ENCODE measurements at places on chromosomes 6 and 20.

GRCh38 chr6:36219081-36219480 is 22.5 kb downstream of the BRPF3 start:
- no peak for DNase-seq

DNA sequence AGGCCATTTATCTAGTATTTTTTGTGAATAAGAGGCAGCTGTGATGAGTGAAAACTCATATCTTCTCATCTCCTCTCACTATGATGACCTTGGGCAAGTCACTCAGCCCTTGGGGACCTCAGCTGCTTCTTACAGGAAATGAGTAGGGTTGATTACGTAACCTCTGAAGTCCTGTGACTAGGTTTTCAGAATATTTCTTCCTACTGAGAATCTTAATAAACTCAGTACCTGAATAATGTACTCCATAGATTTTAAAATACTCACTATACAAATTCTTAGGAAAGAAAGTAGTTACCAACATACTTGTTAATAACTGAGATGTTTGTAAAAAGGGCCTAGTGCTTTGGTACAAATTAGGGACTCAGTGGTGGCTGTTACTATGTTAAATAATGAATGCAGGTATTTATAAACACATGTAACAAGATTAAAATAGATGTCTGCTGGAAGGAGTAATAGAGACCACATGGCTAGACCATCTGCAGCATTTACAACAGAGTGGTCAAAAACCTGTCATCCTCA is 60.9 kb downstream of the RPRD1B start:
- DNase-seq, result peak; percentile 43

DNA sequence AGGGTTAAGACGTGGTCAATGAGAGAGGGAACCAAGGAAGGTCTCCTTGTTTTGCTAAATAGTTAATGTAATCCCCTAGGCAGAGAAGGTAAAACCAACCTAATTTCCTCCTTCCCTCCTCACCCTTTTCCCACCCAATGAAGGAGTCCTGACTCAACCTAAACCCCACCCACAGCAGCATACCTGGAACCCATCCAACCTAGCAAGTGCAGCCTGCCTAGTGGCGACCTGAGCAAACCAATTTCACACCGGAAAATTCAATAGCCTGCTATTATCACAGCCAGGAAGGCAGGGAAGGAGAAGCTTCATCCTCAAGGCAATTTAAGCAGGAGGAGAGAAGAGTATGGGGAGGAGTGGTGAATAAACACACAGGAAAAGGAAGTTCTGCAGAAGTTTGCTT is 46.9 kb downstream of the OSTM1 start:
- DNase-seq, result no peak

DNA sequence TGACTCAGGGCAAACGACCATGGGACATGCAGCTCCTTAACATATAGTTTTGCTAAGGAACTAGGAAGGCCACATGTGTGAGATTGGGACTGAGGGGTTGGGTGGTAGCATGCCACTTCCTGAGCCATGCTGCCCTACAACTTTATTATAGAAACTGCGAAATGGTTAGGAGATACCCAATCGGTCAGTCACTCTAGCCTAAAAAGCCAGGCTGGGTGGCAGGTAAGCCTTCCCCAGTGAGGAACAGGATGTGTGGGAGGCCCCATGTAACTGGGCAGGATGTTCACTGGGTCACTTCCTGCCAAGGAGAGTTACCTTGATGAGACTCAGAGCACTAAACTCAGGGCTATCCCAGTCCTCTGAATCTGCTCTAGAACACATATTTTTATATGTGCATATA is 123.5 kb downstream of the MAP3K7 start:
- DNase-seq, result peak; percentile 73

- DNase-seq, result no peak
Measured at GRCh38 chr6:106637717-106638341, 8.5 kb downstream of the QRSL1 start.

GRCh38 chr20:53550280-53551187 is 43.1 kb downstream of the ZNF217 start:
- no peak for DNase-seq

DNA sequence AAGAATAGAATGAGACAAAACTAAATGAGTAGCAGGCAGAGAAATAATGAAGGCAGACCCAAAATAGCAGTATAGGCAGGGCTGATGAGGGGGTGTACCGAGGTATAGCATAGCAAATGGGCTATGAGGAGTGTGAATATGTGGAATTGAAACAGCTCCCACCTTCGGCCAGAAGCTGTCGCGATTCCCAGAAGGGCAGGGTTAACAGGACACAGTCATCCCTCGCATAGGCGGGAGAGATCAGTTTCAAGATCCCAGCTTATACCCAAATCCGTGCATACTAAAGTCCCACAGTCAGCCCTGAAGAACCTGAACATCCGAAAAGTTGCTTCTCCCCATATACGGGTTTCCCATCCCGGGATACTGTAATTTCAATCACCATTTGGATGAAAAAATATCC is 82.7 kb downstream of the PTPRK start:
- DNase-seq, result no peak

- DNase-seq, result no peak
Measured at GRCh38 chr6:167849846-167850459, 23.2 kb downstream of the AFDN start.

- no peak for DNase-seq
Measured at GRCh38 chr20:16607364-16608276, 34.4 kb upstream of the KIF16B start.

DNA sequence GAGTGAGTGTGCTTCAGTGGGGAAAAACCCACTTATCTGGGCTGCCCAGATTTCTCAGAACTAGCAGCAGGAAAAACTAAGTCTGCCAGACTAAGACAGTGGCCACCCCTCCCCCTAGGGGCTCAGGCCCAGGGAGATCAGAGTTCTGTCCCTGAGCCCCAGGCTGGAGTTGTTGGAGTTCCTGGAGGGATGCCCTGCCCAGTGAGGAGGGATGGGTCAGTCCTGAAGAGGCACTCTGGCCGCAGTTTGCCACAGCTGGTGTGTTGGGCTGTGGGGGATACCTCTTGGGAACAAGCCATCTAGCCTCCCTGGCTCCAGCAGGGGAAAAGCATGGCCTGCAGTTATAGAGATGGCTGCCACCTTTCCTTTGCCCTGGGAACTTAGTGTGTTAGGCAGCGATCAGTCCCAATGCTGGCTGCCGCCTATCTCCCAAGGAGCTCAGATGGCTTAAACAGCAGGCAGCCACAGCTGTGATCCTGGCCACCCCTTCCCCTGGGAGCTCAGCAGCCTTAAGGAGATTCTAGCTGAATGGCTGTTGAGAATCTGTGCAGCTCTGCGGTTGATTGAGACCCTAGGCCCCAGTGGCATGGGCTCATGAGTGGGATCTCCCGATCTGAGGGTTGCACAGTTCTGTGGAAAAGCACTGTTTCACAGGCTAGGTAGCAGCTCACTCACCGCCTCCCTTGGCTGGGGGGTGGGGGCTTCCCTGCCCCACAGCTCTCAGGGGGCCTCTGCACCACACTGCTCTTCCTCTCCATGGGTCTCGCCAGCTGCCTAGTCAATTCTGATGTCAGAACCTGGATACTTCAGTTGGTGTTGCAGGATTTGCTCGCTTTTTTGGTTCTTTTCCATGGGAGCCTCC is 13.2 kb downstream of the SIRPG start:
- no peak for DNase-seq

DNA sequence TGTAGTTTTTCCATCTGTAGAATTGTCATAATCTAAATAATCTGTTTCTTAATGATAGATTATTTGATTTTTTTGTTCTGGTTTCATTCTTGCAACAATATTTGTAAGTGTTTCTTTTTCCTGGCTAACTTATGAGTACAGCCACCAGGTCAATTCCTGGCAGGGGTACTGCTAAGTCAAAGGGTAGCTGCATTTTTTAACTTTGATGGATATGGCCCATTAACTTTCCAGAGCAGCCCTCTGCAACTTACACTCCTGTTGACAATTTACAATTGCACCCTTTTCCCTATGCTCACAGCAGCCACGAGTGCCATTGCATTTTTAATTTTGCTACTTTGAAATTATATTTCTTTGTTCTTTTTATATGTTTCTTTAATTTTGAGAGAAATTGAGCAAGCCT is 209.3 kb upstream of the CST7 start:
- no peak for DNase-seq

DNA sequence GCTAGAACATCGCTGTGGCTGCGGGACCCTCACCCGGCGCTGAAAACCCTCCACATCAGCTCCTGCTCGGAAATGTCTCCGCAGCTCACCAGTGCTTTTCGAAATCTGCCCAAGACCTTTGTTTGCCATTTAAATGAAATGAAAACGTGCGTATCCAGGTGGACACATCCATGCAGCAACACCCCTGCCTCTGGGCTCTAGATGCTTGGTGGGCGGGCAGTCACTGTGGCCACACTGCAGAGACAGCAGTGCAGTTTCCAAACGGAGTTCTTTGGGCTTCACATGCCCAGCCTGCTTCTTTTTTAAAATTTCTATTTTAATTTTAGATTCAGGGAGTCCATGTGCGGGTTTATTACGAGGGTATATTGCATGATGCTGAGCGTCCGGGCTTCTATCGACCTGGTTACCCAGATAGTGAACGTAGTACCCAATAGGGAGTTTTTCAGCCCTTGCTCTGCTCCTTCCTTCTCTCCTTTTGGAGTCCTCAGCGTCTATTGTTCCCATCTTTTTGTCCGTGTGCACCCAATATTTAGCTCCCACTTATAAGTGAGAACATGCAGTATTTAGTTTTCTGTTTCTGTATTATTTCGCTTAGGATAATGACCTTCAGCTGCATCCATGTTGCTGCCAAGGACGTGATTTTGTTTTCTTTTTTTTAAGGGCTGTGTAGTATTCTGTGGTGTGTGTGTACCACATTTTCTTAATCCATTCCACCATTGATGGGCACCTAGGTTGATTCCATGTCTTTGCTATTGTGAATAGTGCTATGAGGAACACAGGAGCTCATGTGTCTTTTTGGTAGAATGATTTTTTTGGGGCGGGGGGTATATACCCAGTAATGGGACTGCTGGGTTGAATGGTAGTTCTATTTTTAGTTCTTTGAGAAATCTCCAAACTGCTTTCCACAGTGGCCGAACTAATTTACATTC is 4.8 kb upstream of the TUBB2B start:
- DNase-seq, result no peak

DNA sequence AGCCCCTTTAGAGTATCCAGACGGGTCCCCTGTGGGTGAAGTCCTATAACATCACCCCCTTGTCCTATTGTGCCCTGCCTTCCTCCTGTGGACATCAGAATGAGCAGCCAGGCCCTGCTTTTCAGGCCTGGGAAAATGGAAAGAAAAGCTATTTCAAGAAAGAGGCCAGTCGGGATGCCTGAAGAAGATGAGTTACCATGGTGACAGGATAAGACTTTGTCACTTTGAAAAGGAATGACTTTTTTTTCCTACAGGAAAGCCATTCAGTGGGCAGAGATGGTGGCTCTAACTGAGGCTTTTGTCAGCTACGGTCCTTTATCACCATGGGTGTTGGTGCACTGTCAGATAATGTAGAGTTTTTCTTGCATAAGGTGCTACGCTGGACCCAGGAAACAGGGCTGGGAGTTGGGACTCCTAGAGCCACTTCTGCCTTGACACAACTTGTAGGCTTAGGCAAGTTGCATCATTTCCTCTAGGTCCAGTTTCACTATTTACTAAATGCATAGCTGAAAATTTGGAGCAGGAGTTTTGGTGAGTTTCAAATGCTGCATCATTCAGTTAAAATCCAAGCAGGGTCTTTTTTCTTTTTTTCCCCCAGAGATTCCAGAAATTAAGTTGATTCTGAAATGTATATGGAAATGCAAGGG is 293.6 kb upstream of the PRND start:
- DNase-seq, result no peak

GRCh38 chr6:154380741-154381140 is 24.1 kb upstream of the IPCEF1 start:
- no peak for DNase-seq

- peak; percentile 33 for DNase-seq
Measured at GRCh38 chr6:42393339-42393738, 58.4 kb downstream of the TRERF1 start.

GRCh38 chr6:10610289-10610688 is 84.1 kb downstream of the C6orf52 start:
- no peak for DNase-seq

DNA sequence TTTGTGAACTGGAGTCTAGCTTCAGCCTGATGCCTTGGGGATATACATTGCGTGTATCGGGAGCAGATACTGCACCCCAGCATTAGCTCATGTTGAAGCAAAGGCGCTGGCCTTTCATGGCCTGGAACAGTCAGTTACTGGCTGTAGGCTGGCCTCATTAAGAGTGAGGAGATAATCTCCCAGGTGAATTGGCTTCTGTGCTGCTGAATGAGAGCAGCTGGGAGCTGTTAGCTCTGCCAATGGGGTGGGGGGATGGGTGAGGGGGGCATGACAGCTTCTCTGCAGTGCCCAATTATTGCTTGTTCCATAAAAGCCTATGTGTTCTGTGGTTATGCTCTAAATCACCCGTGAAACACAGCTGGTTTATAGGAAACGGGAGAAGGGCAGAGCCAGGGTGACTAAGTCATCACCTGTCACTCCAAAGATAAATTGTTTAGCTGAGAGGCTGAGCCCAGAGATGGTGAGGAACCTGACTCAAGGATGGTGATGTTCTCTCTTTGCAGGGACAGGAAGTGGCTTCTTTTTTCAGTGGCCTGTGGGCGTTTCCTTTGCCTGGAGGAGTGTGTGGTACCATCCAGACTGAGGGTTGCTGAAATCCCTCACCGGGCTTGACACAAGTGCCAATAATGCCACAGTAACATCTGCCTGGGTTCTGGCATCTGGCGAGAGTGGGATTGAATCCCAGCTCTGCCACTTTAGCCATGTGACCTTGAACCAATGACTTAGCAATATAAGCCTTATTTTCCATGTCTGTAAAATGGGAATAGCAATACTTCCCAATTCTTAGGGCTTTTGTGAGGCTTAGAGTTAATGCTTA is 170.8 kb downstream of the BCAS1 start:
- peak; percentile 94 for DNase-seq

- no peak for DNase-seq
Measured at GRCh38 chr6:103177791-103178190, 1681.9 kb downstream of the HACE1 start.

GRCh38 chr6:7518877-7519276 is 22.6 kb upstream of the DSP start:
- no peak for DNase-seq

- DNase-seq, result no peak
Measured at GRCh38 chr6:66508433-66508832, 801.4 kb upstream of the EYS start.

DNA sequence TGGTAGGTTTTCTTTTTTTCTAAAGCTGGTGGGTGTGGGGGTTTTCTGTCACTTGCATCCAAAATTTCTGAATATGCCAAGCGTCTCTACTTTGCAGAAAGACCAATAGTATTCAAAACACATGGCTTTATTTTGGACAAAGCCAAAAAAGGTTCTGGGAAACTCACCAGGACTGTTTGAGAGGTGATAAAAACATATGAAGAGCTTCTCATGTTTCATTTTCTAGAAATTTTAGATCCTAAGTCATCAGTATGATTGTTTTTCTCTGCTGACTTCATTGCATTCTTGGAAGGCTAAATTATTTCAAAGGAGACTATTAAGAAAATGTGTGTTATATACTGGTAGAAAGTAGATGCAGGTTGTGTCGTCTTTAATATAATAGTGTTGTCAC is 51.3 kb downstream of the GCLC start:
- no peak for DNase-seq

- DNase-seq, result no peak
Measured at GRCh38 chr6:116351101-116351500, 19.6 kb upstream of the DSE start.

GRCh38 chr6:85600713-85601313 is 7.2 kb upstream of the SNX14 start:
- no peak for DNase-seq
